ENCODE measurements at places on chromosomes 16 and 17.

GRCh38 chr17:20896153-20896649 lies 146.6 kb downstream of the USP22 start:
- DNase-seq, result peak; percentile 4

GRCh38 chr17:5672815-5673430 lies 88.6 kb upstream of the NLRP1 start:
- DNase-seq, result peak; percentile 7

- DNase-seq, result no peak
These were observed 628.5 kb downstream of the MAF start for GRCh38 chr16:78972006-78972405.

DNA sequence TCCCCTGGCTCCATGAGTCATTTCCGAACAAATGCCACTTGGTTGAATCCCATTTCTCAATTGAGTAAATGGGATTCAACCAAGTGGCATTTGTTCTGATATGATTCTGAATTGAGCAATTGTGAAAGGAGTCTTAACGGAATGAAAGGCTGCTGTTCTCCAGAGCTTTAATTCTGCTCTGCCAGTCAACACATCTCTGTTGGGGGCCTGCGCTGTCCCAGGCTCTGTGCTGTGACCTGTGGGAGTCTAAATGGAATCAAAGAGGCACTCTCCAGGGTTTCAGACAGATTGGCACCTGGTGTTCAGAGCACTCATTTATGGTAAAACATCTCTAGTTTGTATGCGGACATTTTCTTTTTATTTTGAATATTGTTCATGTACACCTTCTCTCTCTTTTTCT lies 126.2 kb downstream of the WSCD1 start:
- no peak for DNase-seq

GRCh38 chr17:1779571-1780131 lies 17.8 kb downstream of the SERPINF1 start:
- no peak for DNase-seq

- no peak for DNase-seq
These were observed 4.8 kb downstream of the PRSS53 start for GRCh38 chr16:31083981-31084380.

Data from activated CD4-positive, alpha-beta T cell treated with anti-CD3 and anti-CD28 coated beads, Interleukin-10, Interleukin-2, amounts not matched to agents 100 ng/mL and 50 ng/mL, durations not matched to agents 16 hours and 8 hours (primary cell).